Stimulated activated CD4-positive, alpha-beta T cell treated with anti-CD3 and anti-CD28 coated beads, TNF-alpha, amount 100 ng/mL, for 48 hours (primary cell): ENCODE measurements at places on chromosomes 6 and 20.
A peak's percentile ranks its signal among the peaks of the same experiment; 100 is the strongest.

DNA sequence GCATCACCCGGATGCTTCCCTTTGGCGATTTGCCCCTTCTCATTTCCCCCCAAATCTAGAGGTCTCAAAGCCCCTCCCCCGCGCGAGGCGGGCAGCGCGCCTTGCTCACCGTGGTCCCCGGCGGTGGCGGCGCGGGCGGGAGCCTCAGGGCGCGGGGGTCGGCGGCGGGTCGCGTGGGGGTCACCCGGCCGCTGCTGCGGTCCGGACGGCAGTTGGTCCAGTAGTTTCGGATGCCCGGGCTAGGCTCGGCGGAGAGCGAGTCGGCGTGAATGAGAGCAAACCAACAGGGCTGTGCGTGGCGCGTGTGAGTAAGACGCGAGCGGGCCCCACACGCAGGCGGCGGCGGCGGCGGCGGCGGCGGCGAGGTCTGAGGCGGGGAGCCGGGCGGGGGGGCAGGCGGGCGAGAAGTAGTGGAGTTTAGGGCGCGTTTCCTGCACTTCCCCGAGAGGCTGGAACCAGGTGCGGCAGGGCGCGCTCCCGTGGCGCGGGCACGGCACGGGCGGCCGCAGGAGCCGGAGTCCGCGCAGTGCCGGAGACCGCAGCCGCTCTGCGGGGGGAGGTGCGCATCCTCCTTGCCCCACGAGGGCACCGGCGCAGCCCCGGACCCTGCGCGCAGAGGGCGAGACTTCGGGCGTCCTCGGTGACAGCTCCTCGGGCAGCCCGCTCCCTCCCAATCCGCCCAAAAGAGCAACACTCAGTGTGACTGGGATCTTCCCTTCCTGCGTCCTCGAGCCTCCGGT, 567 bp downstream of the HS3ST5 start:
- no peak for DNase-seq

DNA sequence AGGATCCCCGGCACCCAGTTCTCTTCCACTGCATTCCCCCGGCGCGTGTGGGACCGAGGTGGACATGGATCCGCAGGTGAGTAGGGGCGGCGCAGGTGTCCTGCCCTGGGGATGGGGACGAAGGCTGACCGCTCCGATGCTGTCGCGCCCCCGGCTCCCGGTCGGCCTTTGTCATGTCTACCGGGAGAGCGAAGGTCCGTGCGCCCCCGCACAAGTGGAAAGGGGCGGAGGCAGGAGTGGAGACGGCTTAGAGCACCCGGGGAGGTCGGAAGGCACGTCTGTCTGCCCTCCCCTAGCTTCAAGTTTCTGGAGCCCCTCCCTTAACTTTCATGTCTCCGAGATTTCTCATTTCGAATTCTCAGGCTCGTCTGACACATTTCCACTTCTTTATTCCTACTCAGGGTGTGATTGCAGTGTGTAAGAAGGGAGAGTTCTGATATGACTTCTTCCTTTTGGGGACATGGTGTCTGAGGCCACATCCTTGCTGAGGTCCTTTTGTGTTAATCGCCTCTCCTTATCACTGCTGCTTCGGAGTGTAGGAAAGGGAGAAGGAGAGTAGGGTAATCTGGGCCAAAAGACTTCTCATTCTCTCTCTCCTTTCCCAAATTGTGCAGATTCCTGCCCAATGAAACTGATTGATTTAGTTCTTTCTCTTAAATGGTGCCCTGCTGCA, 435 bp downstream of the KIFC1 start:
- peak; percentile 46 for DNase-seq

DNA sequence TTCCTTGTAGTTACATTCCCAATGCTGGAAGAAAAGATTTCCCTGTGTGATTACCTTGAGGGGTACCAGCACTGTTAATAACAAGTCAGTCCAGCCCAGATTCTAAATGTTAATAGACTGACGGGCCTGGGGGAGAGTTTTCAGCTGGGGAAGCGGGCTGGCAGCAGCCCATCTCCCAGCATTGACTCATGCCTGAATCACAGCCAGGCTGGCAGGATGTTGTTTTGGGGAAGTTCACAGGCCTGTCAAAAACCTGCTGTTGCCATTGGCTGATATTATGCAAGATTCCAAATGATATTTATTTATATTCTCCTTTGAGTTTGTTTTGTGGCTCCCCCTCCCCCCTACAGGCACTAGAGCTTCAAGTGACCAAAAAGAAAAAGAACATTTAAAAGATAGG, 213.9 kb upstream of the CNR1 start:
- no peak for DNase-seq

- no peak for DNase-seq
Observed at GRCh38 chr6:142914937-142915697, 29.9 kb downstream of the HIVEP2 start.

GRCh38 chr6:117555882-117556498, 46.3 kb downstream of the GOPC start:
- peak; percentile 31 for DNase-seq

DNA sequence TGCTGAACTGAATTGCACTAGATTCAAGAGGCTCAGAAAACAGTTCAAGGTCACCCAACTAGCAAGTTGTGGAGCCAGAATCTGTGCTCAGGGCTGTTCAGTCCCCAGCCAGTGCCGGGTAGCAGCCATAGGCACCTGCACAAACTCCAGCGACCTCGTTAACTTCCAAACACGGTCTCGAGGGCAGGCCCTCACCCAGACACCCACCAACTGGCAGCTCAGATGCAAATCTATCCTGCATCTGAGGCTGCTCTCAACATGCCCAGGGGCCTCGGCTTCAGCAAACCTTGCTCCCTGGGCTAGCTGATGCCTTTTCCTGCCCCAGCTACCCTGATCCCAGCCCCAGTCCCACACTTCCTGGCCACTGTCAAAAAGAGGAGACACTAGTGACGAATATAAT, 3.7 kb downstream of the JPH2 start:
- no peak for DNase-seq

GRCh38 chr20:63962426-63963347, 6.5 kb upstream of the UCKL1 start:
- no peak for DNase-seq

DNA sequence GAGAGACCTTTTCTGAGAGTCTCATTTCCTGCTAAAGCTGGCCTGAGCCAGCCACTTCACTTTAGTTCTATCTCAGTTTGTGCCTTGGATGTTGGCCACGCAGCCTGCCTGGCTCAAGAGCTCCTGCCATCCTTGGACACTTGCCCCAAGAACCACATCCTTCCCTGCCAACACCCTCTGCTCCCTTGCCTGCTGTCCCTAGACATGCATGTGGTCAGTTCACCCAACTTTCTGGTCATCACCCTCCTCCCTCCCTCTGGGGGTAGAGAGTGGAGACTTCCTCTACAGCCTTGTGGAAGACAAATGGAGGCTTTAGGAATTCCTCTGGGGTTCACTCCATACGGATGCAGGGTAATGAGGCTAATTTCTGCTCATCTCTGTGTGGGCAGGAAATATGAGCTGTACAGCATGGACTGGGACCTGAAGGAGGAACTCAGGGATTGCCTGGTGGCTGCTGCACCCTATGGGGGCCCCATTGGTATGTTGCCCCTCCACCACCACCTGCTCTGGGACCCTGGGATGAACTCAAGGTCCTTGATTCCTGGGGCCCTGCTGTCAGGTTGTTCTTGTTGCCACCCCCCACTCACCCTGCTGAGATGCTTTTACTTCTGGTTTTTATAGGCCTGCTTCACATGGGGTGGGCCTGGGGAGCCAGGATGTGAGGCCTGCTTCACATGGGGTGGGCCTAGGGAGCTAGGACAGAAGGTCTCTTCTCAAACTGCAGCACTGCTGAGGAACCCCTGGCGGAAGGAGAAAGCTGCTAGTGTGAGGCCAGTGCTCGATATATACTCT, 13.8 kb upstream of the PTPRA start:
- no peak for DNase-seq

DNA sequence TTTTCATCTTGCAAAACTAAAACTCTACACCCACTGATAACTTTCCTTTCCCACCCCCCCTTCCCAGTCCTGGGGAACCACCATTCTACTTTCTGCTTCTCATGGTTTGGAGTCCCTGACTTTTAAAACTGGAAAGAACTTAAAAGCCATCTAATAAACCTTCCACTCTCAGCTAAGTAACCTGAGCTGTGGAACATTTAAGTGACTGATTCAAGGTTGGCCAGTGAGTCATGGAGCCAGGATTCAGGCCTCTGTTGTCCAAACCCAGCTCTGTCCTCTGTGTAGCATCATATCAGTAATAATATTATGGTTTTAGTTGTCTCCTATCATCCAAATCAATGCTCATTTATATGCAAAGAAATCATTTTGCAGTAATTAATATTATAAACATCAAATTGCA, 176.0 kb upstream of the NT5E start:
- no peak for DNase-seq

DNA sequence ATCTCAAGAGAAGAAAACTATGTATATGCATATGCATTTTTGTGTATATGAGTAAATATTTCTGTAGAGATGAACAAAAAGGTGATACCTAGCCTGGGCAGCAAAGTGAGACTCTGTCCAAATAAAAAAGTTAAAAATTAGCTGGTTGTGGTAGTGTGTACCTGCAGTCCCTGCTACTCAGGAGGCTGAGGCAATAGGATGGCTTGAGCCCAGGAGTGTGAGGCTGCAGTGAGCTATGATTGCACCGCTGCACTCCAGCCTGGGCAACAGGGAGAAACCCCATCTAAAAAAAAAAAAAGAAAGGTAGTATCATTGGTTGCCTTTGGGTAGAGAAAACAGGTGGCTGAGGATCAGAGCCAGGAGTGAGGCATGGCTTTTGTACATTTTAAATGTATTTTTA, 50.9 kb downstream of the KLHL31 start:
- no peak for DNase-seq

- DNase-seq: no peak
Observed at GRCh38 chr6:110738899-110739365, 76.3 kb downstream of the CDK19 start.

- no peak for DNase-seq
Observed at GRCh38 chr6:84796343-84796742, 31.9 kb upstream of the TBX18 start.

GRCh38 chr20:63083831-63084562, 77.2 kb upstream of the BHLHE23 start:
- no peak for DNase-seq

DNA sequence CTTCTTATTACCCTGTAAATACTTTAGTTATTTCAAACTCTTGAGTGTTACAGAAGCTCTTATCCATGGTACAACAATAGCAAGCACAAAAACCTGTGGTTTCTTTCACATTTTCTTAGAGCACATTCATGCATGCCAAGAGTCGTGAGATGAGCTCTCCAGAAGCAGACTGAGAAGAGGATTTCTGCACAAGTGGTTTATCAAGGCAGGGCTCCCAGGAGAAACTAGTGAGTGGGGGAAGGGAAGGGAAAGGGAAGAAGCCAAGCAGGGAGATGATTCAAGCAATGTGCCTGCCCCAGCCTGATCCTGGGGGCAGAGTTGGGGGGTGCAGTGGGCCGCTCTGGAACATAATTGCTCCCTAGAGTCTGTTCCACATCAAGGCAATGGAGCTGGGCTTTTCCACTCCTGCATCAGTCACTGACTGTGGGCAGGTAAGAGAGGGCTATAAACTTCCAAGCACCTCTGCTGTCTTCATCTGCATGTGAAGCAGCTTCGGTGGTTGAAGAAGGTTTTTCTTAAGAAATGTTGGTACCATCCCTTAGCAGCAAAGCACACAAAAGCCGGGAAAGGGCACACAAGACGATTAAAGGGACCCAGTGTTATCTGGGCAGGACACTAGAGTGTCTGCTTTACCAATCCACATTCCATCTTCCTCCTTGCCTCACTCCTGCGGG, 152.1 kb downstream of the PLCB4 start:
- no peak for DNase-seq

DNA sequence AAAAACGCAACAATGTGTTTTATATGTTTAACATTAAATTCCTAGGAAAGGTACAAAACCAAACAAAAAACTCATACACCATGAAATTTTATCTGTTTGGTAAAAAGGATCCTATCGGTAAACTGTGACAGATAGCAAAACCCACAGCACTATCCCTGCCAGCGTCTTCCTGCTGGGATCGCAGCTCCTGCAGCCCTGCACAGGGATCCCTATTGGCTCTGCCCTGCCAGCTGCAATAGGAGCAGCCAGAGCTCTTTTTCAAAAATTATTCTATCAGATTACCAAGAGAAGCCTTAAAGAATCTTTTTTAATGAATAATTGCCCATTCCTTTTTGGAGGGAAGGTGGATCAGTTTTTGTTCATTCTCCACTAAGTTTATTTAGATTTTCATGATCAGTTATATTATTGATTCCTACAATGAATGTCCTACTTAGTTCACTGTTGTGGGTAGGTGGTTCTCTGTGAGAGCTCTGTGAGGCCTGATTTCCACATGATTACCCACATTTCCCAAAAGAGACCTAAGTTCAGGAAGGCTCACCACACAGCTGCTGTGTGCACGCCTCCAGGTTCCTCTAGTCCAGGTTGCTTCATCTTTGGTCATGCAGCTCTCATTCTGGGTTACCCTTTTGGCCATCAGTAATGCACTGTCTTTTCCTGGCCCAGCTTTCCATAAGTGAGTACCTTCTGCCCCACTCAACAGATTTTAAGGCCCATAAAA, 293.8 kb downstream of the FRK start:
- DNase-seq: no peak

DNA sequence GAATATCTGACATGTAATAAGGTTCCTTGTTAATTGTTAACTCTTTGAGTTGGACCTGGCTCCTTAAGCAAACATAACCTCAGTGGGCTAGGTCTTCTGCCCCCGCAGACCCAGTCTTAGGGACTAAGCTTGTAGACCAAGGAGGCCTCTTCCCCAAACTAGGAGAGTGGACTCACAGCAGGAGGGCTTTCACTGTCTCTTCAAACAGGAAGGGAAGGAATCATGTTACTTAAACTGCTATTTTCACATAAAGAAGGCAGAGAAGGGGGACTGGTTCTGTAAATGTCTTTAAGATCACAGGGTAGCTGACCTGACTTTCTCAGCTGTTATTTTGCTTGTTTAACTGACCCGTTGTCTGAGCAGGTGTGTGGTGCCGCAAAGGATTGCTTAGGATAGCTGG, 34.9 kb upstream of the PRDM1 start:
- no peak for DNase-seq

- no peak for DNase-seq
Observed at GRCh38 chr6:154506991-154507898, 3.2 kb downstream of the CNKSR3 start.

GRCh38 chr6:158061709-158062461, 80.2 kb downstream of the SYNJ2 start:
- no peak for DNase-seq

DNA sequence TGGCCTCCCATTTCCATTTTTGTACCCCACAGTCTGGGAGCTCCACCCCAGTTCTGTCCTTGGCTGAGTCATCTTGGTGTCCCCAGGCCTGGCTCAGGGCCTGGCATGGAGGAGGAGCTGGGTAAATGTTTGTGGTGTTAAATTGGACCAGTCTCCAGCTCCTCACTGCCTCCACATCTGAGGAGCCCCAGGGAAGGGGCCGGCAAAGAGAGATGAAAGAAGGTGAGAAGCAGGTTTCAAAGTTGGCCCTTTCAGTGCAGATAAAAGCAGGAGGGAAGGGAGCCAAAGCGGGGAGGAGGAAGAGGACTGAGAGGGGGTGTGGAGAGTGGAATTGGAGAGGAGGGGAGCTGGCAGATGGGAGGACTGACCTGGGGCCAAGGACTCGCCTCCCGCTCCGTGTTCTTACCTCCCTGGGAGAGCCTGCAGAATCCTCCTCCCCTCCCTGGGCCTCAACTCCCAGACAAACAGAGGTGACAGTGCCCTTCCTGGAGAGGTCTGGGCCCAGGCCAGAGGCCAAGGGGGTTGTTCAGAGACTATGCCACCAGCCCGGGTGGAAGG, 89.0 kb downstream of the CD40 start:
- DNase-seq: no peak
